ENCODE measurements at places on chromosomes 4 and X.

- DNase-seq, result no peak
Measured at GRCh38 chrX:10507181-10507580, 113.2 kb downstream of the MID1 start.

- DNase-seq, result no peak
Measured at GRCh38 chrX:47112316-47112954, 32.1 kb downstream of the NDUFB11 start.

DNA sequence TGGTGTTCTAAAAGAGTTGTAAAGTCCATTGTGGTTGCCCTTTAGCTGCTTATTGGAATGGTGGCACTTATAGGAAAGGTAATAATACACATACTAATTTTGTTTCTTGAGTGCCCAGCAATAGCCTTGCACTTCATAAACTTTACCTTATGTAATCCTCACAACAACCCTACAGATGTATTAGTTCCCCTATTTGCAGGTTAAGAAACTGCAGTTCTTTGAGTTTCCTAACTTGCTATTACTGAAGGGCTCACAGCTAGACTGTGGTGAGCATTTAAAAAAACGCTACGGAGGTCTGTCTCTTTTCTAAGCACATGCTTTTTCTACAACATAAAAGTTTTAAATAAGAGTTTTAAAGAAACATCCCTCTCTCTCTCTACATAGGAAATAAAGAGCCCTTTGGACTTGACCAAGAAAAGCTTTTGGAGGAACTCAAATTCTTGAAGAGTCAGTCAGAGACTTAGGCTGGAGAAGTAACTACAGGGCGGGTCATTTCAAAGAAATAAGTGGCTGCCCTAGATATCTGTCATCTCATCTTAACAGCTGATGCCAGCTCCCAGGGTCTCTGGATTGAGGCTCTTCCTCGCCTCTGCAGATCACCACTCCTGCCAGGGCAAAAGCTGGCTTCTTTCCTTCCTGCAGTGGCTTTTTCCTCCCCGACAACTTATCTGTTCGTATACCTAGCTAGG, 42.0 kb upstream of the FBXW7 start:
- DNase-seq, result no peak

DNA sequence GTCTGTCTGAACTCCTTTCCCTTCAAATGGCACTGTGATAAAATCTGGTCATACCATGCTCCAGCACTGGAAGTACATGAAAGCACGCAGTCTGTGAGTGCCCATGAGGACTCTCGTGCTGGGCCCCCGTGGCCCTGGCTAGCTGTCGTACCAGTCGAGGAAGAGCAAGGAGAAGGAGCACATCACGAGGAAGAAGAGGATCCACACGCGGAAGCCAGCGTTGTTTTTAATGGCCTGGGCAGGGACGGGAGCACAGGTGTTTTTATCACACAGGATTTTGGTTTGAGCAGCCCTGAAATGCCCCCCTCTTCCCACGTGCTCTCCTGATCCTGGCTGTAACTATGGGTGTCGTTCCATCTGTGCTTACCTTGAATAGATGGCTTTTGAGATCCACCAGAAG, 33.0 kb downstream of the NSG1 start:
- no peak for DNase-seq

DNA sequence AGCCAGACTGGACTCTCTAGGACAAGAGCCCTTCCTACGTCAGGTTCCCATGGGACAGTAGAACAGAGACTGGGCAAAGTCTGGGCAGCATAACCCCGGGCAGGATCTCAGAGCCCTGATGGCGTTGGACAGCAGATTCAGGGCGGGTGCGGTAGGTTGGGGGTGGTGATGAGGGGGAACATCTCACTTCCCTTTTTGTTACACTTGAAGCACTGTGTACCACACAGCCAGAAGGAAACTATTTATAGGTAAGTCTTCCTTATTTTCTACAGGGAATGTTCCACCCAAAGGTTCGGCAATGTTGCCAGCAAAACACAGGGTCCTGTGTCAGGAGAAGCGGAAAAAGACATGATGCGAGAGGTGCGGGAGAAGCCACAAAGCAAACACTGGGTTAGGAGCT, 54.3 kb downstream of the TSC22D3 start:
- DNase-seq, result no peak

DNA sequence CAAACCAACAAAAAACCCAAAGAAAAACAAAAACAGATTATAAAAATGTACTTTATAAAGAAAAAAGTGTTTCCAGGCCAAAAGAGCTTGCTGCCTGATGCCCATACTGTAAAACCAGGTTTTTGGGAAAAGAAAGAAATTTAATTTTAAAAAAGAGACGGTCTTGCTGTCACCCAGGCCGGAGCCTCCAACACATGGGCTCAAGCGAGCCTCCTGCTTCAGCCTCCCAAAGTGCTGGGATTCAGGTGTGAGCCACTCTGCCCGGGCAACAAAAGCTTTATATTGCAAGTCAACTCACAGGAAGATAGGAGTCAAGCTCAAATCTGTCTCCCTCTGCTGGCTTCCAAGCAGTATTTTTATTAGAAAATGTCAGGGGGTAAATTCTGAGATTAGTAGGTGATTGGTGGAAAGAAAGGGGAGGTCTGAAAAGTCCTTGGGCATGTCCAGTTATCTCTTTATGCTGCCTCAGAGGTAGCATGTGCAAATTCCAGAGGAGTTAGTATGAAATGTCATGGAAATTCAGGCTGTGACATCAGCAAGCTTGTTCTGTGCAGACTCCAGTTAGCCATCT, 39.4 kb downstream of the MGST2 start:
- no peak for DNase-seq

DNA sequence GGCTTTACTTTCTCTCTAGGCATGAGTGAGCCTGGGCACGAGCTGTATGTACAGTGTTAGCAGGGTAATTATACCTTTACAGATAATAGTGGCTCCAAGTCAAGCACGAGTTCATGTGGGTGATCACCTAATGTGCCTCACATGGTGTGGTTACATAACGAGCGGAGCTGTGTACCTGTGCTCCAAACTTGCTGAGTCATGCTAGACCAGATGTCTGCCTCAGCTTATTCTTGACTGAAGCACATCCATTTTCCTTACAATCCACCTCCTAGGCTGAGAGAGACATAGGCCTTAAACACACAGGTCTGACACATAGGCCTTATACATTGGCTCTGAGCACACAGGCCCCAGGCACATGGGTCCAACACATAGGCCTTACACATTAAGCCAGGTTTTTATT, 426.6 kb downstream of the GPAT3 start:
- DNase-seq, result no peak

GRCh38 chrX:41661366-41662095, 27.2 kb upstream of the GPR34 start:
- DNase-seq, result no peak

DNA sequence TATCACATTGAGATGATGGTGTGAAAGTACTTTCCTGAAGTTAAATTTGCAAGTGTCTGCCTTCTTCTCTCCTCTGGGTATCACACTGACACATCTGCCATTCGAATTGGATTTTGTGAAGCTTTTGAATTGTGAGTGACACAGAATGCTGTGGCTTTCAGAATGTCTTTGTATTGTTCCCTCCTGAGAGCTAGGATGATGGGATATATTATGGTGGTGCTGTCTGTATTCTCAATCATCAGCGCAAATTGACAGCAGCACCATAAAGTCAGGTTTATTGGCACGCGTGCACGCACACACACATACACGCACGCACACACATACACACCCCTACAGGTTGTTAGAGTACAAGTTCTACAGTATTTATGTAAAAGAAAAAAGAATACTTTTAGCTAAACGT, 143.3 kb downstream of the AWAT2 start:
- no peak for DNase-seq

- no peak for DNase-seq
Measured at GRCh38 chr4:47493238-47494123, 8.4 kb downstream of the ATP10D start.

GRCh38 chr4:41427306-41427882, 110.6 kb upstream of the LIMCH1 start:
- no peak for DNase-seq

GRCh38 chr4:141255016-141255415, 34.3 kb downstream of the ZNF330 start:
- no peak for DNase-seq

DNA sequence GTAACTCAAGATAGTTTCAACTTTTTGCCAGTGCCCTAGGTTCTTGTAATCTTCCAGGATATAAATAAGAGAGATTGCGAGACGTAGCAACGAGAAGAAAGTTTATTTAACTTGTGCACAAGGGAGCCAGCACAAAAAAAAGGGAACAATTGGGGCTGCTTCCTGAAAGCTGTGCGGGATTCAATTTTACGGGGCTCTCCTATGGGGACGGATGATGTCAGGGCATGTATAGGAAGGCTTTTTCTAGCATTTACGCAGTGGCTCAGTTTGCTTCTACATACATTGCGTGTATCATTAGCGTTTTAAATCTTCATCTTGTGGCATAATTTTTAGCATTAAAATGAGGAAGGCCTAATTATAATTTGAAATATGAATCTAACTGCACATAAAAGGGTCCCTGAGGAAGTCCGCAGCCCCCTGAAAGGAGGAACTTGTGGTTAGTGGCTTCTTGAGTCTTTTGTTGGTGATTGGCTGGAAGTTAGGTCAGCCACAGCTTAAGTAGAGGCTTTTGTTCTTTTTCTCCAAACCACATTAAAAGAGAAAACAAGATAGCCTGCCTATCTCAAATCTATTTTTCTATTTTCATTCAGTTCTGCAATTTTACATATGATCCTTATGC, 668.2 kb upstream of the NDST4 start:
- DNase-seq, result no peak

GRCh38 chr4:169236873-169237626, 33.7 kb downstream of the SH3RF1 start:
- peak; percentile 87 for DNase-seq

- peak; percentile 17 for DNase-seq
Measured at GRCh38 chrX:119266364-119266995, 30.4 kb downstream of the PGRMC1 start.

- DNase-seq, result no peak
Measured at GRCh38 chrX:97126020-97126419, 242.3 kb downstream of the RPA4 start.

- DNase-seq, result no peak
Measured at GRCh38 chr4:139913398-139913990, 240.5 kb downstream of the MAML3 start.

DNA sequence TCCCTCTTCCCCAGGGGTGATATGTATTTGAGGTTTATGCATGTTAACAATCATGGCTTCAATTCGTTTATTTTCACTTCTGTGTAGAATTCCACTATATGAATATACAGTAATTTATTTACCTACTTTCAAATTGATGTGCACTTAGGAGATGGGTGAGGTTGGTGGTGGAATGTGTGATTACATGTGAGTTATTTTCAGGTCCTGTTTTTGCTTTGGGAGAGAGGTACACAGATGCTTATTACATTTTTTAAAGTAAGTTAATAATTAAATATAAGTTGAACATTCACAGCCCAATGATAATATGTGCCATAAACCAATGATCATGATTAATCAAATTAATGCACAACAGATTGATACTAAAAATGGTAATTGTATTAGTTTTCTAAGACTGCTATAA, 79.5 kb downstream of the SPRY1 start:
- no peak for DNase-seq

DNA sequence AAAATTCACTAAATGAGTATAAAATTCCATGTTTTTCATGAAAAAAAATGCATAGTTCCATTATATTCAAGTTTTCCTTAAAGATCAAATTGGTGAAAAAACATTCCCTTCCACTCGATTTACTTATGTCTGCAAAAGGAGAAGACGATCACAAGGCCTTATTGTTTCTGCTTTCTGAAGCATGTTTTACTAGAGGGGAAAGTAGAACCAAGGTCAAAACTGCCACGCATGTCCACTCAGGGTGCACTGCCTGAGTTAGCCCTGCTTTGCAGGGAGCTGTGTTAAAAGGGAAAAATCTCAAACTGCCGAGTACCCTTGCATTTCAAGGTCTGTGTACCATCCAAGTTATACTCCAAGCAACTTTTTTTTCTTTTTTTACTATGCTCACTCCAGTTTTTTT, 57.2 kb downstream of the TRAPPC11 start:
- no peak for DNase-seq

- DNase-seq, result no peak
Measured at GRCh38 chr4:144705601-144706590, 59.9 kb downstream of the HHIP start.

DNA sequence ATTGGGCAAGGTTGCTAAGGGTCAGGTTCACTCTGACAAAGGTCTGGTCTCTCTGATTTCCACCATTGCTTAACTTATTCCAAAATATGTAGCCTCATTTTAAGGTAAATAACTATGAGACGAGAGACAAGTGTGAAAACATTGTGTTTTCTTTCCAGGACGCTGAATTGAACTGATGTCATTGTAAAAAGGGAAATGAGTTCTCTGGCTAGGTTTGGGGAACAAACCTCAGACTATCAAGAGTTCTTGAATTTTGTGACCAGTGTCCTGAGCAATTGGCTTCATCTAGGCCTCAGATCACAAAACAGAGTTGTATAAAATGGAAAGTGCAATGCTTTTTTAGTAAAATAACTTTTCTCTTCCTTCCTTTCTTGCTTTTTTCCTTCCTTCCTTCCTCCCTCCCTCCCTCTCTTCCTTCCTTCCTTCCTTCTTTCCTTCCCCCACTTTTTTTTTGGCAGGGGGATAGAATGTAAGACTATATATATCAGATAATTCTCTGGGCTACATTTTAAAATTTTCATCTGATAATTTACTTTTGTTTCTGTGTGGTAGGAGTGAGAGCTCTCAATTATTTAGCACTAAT, 30.8 kb upstream of the CXCL8 start:
- DNase-seq, result no peak

- no peak for DNase-seq
Measured at GRCh38 chr4:6925357-6925836, 15.8 kb downstream of the TBC1D14 start.

GRCh38 chr4:164959896-164960295, 17.6 kb downstream of the TRIM61 start:
- no peak for DNase-seq

- no peak for DNase-seq
Measured at GRCh38 chrX:147757750-147758149, 154.0 kb upstream of the FMR1 start.

DNA sequence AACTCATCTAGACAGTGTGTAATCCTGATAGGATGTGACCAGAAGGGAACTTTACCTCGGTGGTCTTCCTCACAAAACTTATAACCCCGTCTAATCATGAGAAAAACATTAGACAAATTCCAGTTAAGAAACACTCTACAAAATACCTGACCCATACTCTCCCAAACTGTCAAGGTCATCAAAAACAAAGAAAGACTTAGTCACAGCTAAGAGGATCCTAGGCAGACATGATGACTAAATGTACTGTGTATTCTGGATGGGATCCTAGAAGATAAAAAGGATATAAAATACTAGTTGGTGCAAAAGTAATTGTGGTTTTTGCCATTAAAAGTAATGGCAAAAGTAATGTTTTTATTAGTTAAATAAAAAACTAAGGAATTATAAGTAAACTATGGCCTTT, 81.6 kb downstream of the DTHD1 start:
- DNase-seq, result no peak

DNA sequence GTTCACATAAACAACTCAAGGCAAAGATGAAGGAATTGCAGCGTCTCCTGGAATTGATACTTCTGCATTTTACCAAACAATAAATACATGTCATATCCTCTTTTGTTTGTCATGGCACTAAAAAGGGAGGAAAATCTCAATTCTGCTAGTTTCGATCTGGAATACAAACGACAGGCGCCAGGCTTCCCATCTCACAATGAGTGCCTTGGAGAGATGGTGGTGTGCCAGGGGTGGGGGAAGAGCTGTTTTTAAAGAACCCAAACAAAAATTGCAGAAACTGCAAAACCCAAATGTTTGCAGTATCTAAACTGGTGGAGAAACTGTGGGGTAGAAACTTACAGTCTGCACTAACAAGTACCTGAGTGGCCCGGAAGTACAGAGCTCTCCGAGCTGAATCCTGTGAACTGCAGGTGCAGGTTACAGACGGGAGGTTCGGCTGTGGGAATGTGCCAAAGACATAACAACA, 53.0 kb upstream of the KLF3 start:
- DNase-seq, result no peak

- no peak for DNase-seq
Measured at GRCh38 chr4:185311113-185311888, 84.4 kb downstream of the LRP2BP start.
